ENCODE measurements at places on chromosomes 16 and 17.

DNA sequence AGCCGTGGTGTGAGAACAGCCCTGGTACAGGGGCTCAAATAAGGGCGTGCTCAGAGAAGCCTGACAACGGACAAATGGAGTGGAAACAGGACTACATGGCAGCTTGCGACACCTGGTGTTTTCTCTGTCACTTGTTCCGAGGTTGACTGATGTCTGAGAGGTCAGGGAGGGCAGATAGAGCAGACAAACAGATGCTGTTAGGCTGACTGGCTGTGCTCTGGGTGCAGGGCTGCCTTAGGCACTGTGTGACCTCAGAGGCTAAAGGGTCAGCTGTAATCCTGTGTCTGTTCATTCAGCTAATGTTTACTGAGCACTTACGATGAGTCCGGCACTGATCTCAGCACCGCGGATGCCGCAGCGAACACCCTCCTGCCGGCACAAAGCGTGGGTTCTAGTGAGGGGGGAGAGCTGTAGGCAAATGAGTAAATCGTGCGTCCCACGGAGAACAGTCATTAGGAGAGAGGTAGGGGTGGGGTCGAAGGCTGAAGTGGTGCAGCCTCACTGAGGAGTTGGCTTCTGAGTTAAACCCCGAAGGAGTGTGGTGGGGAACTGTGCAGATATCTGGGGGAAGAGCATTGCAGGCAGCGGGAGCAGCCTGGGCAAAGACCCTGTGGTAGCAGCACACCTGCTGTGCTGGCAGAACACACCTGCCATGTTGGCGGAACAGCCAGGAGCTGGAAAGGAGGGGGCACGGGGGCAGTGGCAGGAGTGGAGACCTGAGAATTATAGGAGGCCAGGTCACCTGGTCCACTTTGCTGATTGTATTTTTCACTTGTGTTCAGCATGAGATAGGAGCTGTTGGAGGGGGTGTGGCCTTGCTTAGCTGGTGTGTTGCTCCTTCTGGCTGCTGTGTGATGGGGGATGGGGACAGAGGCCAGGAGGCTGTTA, 35.0 kb downstream of the GPT2 start:
- no peak for DNase-seq

DNA sequence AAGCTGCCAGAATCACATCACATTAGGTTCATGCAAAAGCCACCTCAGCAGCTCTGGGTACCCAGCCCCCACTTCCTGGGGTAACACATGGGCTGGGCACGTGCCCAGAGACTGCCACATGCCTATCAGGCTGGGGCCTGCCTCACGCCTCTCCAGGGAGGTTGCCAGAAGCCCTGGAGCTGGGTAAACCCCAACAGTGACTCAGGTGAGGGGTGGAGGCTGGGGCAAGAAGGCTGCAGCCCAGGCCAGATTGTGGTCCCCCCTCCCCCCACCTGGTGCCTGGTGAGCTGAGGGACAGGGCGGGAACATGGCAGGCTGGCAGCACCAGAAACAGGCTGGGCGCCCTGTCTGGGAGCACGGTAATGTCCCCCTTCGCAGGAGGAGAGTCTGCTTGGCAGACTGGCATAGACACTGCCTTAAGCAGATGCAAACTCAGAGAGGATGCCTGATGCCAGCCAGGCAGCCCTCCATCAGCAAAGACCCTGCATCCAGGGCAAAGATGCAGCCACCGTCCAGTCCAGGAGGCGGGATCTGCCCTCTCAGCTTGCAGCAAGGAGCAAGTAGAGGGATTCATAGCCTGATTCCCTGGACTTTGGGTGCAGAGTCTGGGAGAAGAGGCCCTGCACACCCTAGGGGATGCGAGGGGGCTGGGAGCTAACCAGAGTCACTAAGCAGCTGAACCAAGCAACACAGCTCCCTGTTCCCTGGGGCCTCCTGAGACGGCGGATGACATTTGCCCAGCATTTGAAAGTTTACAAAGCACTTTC, 28.8 kb downstream of the NGFR start:
- DNase-seq: peak; percentile 61

DNA sequence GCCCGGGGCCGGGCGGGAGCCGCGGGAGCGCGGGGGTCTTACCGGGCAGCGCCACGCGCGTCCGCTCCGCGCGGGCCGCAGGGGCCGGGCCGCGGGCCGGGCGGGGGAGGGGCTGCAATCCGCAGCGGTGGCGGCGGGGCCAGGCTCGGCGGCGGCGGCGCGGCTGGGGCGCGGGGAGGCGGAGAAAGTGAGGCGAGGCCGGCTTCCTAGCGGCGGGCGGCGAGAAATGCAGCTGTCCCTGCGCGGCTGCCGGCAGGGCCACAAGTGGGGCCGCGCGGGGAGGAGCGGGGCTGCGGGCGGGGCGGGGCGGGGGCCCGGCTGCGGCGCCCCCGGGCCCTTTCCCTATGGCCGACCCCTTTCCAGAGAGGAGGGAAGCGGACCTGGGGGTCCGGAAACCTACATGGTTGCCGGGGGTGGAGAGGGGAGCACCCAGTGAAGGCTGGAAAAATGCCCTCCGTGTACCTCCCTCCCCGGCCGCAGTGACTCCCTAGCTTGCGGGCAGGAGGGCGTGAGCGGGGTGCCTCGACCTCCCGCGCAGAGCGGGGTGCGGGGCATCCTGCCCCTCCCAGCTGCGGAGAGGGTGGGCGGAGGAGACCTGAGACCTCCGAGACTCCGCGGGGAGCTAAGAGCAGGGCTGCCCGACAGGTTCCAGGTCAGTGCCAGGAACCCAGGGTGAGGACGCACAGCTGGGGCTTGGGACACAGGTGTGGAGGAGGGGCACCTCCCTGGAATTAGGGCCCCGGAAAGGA, at the start of gene CUEDC1:
Gene CUEDC1, minus strand, starts transcription at position 230 of the 749 bp plus-strand sequence. CDS start 69,848 bp downstream, outside the sequence.
- peak; percentile 72 for DNase-seq

DNA sequence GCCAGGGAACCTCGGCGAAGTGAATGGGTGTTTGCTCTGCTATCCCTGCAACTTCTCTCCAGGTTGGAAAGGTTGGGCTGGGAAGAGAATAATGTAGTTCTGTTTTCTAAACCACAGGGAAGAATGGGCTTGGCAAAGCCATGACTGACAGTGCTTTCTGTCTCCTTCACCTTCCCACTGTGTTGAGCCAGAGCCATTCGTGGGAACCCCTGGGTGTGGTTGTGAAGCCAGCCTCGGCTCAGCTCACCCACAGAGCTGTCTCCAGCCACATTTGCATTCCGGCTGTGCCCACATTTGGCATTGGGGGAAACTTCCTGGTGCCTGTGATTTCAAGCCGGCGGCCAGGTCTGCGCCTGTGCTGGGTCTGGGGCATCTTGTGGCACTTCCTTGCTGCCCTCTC, 39.9 kb downstream of the BAIAP2 start:
- no peak for DNase-seq

- DNase-seq: peak; percentile 82
Measured at GRCh38 chr16:9047689-9048301, 43.6 kb upstream of the HAPSTR1 start.

- peak; percentile 86 for DNase-seq
Measured at GRCh38 chr17:65656390-65657250, 95.2 kb upstream of the AXIN2 start.

DNA sequence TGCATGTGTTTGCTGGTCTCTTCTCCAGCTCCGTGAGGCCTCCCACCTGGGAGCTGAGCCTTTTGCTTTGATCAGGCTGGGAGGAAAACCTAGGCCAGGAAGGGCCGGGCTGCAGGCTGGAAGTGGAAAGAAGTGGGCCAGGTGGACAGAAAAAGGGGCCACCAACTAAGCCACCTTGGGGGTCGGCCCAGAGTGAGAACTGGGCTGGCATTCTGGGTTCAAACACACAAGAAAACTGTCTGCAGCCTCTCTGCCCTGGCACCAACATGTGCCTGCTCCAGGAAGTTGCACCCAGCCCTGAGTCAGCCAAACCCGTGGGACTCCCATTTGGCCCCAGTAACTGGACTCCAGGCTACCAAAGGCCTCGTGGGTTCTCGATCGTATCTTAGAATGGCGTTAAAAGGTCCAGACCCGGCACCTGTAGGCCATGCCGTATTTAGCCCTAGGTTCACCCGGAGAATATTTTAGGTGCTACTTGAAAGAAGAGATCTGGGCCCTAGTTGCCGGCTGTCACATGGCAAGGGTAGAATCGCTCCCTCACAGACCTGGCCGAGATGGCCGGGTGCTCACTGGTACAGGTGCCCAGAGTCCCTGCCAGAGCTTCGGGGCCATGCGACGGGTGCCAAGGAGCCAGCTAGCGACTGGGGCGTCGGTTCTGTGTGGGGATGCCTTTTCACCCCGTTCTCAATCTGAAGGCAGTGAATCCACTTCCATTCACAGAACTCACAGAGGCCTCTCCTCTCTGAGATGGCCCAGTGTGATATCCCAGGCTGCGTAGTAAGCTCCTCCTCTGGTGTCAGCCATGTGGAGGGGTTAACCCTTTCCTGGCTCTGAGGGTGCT, 236.6 kb downstream of the MRTFB start:
- no peak for DNase-seq

DNA sequence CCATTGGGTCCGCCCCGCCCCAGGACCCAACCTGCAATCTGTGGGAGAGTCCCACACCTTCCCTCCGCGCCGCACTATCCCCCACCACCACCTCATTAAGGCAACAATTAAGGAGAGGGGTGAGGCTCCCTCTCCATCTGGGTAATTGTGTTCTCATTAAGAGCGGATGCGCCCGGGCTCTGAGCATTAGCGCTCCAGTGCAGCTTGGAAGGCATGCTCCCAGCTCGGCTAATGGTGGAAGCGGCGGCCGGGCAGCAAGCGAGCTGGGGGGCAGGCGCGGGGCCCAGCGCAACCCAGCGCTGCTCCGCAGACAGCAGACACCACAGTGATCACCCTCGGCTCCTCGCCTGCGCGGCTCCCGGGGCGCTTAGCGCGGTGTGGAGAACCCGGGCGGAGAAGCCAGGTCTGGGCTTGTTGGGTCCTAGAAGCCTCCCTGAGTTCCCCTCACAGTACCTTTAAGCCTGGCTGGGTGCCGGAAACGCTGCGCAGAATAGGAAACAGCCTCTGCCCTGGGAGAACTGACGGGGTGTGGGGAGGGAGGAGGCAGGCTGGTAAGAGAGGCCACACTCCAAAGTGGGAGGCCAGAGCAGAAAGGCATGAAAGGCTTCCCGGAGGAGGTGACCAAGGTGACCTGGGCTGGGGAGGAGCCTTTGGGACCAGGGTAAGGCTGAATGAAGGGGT, 6.4 kb downstream of the CBLN1 start:
- DNase-seq: no peak

- no peak for DNase-seq
Measured at GRCh38 chr16:22886927-22887326, 73.0 kb downstream of the HS3ST2 start.

GRCh38 chr17:55394357-55395021, 27.1 kb downstream of the MMD start:
- no peak for DNase-seq

DNA sequence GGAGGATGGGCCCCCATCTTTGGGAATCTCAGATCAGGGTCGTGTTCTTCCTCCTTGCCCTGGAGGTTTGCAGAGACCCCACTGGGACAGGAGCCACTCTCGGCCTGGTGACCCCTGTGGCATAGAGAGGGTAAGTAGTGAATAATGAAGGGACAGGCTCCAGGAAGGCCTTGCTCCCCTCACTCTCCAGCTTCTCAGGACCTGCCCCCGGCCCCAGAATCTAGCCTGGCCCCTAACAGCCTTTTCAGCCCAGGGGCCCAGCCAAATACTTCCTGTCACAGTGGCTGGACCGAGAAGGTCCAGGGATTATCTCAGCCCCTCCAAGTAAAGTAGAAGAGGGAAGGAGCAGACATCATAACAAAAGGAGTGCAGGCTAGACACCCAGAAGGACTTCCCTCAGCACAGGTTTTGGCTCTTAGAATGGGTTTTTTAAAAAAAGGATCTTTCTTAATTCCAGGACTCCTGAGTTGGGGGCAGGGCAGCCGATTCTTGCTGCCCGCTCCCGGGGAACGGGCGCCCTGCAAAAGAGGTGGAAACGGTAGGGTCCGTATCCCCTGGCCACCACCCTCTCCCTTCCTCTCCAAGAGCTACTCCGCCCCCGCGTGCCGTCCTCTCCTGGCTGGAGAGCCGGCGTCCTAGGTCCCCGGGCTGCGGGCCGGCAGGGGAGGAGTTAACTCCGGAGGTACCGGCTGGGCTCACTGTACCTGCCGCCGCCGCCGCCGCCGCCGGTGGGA, 559 bp upstream of the NXPH3 start:
- DNase-seq: no peak

DNA sequence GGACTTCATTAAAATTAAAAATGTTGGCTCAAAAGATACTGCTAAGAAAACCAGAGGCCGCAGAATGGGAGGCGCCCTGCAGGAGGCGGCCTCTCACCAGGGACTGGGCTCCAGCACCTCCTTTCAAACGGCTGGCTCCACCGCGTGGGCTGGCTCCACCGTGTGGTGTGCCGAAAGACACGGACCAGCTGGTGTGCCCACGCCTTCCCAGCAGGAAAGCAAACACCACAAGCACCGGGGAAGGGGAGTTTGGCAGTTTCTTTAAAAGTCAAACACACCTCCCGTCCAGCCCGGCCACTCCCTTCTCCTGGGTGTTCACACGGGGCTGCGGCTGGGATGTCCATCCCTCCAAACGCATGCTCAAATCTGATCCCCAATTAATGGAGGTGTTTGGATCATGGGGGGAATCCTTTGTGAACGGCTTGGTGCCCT, 13.9 kb downstream of the HAGH start:
- DNase-seq: peak; percentile 50

DNA sequence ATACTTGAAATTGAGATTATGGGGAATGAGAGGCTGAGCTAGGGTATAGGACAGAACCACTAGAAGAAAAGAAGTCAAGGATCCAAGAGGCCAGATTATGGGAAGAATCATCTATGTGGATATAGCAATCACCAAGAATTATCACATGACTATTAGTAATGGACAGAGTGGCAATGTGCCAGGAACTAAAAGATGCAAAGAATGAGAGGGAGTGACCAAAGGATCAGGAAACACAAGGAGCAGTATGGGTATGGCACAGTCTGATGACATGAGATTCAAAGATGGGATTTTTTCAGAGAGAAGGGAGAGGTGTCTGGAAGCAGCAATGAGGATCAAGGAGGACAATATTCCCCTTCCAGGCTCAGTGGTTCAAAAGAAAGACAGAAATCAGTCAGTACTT, 212.2 kb downstream of the AATF start:
- no peak for DNase-seq

GRCh38 chr16:17829811-17830210, 359.1 kb upstream of the XYLT1 start:
- no peak for DNase-seq

DNA sequence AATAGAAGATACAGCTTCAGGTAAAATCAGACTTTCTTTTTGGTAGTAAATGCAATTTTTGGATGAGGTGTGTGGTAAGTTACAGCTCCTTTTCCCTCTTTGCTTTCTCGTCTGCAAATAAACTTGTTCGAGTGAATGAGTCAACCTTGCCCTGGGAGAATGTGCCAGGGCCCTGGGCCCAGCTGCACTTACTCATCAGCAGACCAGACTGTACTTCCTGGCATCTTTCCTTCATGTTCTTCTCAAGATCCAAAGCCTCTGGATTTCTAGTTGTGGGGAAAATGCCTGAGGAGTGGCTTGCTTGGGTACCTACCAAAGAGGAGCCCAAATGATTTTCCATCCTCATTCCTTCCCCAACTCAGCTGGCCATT, 5.4 kb upstream of the G6PC1 start:
- DNase-seq: no peak
